ENCODE measurements at places on chromosomes 3 and 15.

DNA sequence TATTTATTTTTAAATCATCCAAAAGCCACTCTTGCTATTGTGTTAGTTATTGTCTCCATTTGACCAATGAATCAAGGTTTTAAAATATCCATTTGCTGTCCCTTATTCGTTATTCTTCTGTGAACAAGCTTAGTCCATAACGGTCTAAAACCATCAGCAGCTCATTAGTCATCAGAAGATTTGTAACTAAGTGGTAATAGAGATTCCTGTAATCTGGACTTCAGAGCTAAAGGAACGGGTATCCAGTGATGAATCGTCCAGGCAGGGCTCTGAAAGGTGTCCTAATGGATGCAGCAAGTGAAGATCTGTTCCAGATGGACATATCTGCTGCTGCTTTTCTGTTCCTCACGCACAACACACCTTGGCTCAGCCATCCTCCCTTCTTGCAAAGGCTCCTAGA lies 362.7 kb upstream of the CFAP20DC start:
- no peak for DNase-seq

- DNase-seq = peak; percentile 8
Measured at GRCh38 chr3:159732172-159733111, 256.2 kb upstream of the IL12A start.

- no peak for DNase-seq
Measured at GRCh38 chr3:43674345-43675085, 16.2 kb upstream of the ABHD5 start.

GRCh38 chr3:169104972-169105371 lies 558.5 kb downstream of the MECOM start:
- DNase-seq = no peak

DNA sequence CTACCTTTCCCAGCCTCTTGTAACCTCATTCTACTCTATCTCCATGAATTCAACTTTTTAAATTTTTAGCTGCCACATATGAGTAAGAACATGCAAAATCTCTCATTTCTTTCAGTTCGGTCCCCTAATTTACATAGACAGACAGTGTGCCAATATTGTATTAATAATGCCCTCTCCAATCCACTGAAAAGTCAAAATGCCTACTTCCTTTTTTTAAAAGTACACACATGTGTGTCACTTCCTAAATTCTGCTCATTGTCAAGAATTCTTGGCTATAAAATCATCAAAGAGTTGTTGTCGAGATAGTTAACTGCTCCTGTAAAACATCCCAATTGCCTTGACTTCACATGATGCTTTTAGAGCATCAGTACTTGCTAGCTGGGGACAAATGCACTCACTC lies 84.2 kb upstream of the IL12A start:
- no peak for DNase-seq

DNA sequence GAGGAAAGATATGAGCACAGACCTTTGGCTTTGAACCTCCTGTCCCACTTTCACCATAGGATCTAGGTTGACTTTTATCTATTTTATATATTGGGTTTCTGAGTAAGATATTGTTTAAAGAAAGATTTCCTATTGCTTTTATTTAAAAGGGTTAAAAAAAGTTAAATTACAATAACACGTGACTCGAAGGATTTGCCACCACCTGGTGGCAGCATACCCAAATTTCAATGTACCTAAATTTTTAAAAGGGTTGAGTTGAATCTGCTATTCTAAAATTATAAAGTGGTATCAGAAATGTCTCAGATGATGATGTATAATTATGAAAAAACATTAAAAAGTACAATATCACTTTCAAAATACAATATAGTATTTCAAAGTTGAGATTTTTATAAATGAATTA lies 368.4 kb downstream of the MECOM start:
- no peak for DNase-seq

DNA sequence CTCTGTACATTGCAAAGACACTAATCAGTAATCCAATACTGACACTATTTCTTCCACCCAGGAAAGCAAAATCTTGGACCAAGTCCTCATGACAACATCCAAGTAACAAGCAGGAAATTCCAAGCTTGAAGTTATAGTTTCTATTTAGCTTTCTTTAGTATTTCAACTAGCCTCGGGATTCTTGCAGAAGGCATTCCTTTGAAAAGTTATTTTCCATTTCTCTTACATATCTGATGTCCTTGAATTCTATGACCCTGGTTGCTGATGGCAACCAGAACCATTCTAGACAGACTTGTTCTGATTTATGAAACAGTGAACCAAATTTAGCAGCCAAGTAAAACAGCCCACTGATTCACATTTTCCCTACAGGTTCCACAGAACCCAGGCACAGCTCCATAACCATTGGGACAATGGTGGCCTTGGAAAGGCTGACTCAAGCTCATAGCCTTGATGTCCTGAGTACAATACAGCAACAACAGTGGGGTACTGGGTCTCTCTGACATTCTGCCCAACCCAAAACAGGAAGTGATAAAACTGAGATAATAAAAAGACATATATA lies 26.5 kb downstream of the P3H2 start:
- peak; percentile 89 for DNase-seq

GRCh38 chr3:186825294-186825821 lies 17.2 kb upstream of the ADIPOQ start:
- DNase-seq = no peak

DNA sequence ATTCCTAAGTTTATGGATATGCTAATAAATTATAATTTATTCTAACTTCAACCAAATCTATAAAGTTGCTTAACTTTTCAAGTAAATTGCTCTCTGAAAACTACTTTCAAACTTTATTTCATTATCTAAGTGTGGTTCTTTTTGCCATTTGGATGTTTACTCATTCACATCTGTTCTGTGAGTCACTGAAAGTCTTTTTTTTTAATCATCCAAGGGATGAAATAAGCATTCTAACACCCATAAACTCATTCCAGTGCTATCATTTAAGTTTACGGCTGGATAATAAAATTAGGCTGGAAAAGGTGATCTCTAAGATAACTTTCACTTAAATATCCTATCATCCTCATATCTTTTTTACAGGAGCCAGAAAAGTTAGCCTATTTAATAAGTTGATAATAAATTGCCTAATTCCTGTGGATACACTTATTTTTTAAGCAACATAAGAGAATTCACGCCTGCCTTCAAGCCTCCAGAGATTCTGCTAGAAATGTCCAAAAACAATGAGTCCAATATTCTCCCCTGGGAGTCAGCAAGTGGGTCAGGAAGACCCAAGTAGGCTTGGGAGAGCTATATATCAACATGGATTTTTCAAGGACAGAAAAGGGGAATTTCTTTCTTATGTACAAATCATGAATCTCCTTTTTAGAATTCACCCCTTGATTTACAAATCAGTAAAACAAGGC lies 25.8 kb downstream of the SCG3 start:
- no peak for DNase-seq

GRCh38 chr15:74038707-74039655 lies 43.4 kb downstream of the GOLGA6A start:
- DNase-seq = no peak

GRCh38 chr3:194156095-194156494 lies 20.1 kb downstream of the HES1 start:
- no peak for DNase-seq

DNA sequence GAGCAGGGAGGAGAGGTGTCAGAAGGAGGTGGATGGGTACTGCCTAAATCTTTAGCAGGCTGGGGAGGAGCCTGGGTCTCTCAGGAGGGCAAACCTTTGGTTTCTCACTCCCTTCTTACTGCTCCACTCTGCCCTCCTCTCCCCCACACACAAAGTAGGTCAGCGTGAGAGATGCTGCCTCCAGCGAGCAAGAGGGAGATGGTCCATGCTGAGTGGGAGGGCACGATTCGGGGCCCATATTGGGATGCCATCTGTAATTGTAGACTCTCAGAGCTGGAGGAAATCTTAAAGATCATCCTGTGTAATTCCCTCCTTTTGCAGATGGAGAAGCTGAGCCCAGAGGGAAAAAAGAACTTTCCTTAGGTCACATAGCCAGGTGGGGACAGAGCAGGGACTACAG lies 34.2 kb upstream of the SYN2 start:
- no peak for DNase-seq

- no peak for DNase-seq
Measured at GRCh38 chr3:28989646-28990089, 291.2 kb upstream of the RBMS3 start.

DNA sequence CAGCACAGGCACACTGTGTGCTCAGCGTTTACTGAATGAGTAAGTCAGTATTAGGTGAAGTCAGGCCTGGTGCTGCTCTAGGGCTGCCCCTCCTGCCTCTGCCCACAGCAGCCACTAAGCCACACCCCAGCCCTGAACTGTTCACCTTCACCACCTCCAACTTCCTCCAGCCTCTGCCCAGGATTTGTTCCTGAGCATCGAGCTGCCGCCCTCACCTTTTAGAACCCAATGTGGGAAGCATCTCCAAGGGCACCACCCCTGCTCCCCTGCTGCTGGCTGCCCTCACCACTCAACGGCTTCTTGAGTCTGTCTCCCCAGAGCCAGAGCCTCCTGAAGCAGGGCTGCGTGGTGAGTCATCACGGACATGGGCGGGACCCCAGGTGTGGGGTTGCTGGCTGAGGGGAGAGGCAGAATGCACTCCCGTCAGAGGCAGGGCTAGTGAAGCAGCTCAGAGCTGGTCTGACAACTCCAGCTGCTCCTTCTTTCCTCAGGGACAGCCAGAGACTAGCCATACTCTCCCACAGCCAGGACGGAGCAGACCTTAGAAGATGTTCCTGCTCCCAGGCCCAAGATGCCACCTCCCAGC lies 5.8 kb downstream of the HYAL2 start:
- DNase-seq = no peak

GRCh38 chr3:109927161-109927560 lies 589.8 kb upstream of the DPPA4 start:
- DNase-seq = no peak

DNA sequence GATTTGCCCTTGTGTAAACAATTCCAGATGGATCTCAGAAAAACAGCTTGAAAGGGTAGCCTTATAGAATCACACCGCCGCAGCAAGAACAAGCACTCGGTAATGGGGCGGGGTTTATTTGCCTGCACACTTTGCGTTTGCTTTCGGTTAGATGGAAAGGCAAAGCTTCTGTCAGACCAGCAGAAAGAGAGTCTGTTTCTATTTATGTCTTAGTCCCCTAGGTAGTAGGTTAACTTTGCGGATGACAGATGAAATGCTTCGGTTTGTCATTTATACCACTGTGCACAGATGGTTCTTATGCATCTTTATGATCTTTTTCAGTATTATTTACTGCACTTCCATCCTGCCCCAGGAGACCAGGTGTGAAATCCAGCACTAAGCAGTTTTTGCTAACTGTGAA lies 62.2 kb downstream of the PYDC2 start:
- DNase-seq = no peak

DNA sequence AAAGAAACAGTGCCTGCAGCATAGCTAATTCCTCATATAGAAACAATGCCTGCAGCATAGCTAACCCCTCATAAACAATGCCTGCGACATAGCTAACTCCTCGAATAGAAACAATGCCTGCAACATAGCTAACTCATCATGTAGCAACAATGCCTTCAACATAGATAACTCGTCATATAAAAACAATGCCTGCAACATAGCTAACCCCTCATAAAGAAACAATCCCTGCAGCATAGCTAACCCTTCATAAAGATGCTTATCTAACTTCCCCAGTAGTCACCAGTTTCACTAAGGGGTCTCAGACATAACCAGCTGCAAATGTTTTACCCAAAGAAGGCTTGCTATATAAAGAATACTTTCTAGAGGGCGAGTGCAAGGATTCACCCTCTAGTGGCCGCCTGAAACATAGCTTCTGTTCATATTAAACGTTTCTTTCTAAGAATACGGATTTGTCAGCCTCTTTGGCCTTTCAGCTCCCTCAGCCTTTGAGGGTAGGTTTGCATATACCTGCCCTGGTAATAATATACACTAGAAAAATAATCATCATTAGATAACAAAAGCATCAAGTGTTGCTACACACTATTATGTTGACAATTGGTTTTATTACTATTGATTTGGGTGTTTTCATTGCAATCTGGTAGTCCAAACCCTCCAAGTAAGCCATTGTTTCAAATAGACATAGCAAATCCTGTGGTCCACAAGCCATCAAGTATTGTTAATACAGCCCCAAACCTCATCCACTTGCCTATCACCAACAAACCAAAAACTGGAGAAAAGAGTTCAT lies 44.4 kb upstream of the FAN1 start:
- DNase-seq = no peak

GRCh38 chr3:17355591-17355990 lies 386.8 kb downstream of the TBC1D5 start:
- no peak for DNase-seq

- DNase-seq = peak; percentile 36
Measured at GRCh38 chr15:101126618-101127505, 125.0 kb downstream of the CHSY1 start.

DNA sequence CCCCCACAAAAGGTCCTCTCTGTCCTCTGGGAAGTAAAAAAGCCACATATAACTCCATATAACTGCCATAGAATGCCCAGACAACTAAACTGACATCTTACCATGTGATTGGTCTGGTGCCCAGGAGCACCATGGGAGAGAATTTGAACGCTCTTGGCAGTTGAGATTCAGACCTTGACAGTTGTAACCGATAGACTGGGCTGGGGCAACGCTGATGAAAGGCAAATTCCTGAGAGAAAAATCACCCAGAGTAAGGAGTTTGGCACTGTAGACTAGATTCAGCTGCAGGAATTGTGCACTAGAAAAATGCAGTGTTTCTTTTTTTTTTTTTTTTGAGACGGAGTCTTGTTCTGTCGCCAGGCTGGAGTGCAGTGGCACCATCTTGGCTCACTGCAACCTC lies 240.5 kb downstream of the SOX2 start:
- DNase-seq = no peak

GRCh38 chr3:183318877-183319276 lies 65.8 kb downstream of the B3GNT5 start:
- DNase-seq = no peak

DNA sequence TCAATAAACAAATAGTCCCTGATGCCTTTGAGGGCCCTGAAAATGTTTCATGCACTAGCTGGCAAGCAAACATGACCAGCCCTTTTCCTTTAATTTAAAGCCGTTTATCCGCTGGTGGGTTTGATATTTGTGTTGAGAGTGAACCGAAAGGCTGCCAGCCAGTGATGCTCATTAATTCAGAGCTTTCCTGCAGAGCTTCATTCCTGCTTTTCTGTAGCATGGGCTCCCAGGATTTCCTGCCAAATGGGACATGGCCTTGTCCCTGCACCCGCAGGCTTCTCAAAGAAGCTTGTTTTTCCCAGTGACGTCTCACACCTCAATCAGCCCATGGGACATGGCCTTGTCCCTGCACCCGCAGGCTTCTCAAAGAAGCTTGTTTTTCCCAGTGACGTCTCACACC lies 219.6 kb downstream of the MTHFS start:
- no peak for DNase-seq

DNA sequence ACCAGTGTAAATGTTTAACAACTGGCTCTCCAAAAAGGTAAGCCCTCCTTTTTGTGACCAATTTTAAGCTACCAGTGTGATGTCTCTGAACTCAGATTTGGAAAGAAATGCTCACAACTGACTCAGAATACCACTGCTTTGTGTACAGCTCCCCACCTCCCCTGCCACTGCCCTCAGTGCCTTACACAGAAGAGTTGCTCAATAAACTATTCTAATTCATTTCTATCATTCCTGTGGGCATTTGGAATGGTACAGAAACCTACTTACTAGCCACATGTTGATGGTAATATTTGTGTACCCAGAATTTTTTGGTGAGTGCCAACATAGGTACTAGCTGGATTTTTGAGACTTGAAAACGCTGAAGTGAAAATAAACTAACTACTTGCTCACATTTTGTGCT lies 16.0 kb downstream of the LRRN1 start:
- no peak for DNase-seq
